Stimulated activated CD8-positive, alpha-beta memory T cell treated with anti-CD3 and anti-CD28 coated beads, Interleukin-7, amount 100 ng/mL, for 48 hours (primary cell): ENCODE measurements at places on chromosomes 1 and 21.

DNA sequence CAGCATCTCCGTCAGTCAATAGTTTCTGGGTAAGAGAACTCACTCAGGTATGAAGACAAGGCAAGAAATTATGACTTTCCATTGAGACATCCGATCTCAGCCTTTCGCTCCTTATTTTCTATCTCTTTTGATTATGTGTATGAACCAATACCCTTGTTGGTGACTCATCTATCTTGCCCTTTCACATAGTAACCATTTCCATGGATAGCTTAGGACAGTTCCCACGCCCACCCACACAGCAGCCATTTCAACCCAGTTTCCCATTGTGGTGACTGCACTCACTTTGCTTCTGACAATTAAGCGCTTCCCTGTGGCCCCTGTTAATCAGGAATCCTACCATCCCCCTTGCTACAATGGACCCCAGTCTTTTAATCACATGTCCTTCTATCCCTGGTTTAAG, 210.6 kb upstream of the ADGRL2 start:
- DNase-seq = no peak

- DNase-seq = no peak
Observed at GRCh38 chr1:152002960-152003359, 9.3 kb upstream of the S100A10 start.

DNA sequence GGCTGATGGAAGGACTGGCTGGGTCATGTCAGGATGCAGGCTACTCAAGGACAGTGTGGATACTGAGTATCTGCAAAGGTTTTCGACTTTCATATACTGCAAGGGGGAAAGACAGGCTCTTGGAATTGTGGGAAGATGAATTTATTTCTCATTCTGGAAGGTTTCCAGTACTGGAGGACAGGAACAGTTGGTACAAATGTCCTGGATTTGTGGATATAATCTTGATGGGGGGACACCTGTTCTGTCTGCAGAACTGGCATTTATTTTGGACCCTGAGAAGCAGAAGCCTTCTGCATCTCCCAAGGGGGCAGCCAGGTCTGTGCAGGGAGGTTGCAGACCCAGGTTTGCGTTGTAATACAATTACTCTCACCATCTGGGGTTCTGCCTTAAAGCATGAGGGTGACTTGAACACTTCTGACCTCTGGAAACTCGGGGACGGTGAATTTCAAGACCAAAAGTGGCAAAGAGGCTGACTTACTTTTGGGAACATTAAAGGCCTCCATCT, 65.8 kb downstream of the NOS1AP start:
- DNase-seq = no peak

DNA sequence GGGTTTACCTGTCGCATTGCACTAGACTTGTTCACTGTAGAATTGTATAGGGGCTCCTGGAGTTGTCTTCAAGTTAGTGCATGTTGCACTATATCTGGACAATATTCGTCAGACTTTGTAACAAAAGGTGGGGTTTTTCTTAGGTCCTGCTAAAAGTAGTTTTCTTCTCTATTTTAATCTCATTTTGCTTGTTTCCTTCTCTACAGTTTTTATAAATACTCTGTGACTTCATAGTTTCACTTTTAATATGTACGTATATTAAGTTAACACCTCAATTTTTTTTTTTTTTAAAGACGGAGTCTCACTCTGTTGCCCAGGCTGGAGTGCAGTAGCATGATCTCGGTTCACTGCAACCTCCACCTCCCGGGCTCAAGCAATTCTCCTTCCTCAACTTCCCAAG, 26.5 kb upstream of the MRPS6 start:
- no peak for DNase-seq

DNA sequence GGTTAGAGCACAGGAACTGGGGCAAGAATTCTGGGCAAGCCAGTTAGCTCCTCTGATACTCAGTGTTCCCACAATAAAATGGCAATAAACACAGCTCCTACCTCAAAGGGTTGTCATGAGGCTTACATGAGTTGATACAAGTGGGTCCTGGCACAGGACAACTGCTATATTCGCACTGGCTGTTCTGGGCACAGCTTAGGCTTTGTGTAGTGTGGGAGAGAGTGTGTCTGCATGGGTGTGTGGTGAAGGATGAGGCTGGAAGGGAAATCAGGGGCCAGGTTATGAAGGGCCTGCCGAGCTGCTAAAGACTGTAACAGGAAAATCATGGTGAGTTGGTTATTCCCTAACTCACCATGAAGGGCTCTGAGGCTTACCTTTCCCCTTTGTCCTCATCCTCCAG, 18.7 kb downstream of the ETV3 start:
- DNase-seq = no peak

DNA sequence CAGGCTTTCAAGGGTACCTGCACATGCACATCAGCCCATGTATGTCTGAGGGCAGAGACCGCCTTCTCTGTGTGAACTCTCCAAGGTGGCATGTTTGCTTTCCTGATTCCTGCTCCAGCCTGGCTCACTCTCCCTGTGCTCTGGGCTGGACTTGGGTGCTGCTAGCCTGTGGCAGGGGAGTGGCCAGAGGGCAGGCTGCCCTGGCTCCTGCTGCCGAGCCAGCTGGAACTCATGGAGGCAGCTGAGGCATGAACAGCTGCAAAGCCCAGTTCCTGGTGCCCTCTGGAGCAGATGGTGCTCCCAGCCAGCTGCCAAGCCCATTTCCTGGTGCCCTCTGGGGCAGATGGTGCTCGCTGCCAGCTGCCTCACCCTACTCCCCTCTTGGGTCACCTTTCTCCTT, 7.6 kb downstream of the UBL4B start:
- DNase-seq = no peak

- no peak for DNase-seq
Observed at GRCh38 chr1:31640964-31641363, 3.7 kb downstream of the PEF1 start.

- DNase-seq = no peak
Observed at GRCh38 chr1:157178490-157178889, 40.3 kb upstream of the ETV3 start.

DNA sequence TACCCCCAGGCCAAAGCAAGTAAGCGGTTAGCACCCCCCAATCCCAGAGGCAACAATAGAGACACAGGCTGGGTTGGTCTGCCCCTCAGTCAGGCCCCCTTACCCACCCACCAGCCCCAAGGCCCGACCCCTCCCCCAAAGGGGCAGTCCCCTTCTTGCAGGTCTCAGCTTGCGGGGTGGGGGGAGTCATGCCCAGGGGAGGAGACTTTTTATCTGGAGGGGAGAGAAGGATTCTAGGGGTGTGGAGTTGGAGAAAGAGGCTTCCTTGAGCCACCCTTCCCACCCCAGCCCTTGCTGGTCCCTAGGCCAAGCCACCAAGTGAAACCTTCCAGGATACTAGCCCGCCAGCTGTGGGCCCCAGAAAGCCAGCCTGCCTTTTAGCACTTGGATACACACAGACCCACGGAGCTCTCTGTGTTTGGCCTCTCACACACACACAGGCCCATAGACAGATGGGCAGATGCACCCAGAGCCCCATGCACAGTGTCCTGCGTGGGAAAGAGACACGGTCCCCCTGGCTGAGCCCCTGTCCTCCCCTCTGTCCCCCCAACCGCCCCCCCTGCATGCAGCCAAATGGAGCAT, 7.1 kb downstream of the TMEM54 start:
- DNase-seq = no peak

DNA sequence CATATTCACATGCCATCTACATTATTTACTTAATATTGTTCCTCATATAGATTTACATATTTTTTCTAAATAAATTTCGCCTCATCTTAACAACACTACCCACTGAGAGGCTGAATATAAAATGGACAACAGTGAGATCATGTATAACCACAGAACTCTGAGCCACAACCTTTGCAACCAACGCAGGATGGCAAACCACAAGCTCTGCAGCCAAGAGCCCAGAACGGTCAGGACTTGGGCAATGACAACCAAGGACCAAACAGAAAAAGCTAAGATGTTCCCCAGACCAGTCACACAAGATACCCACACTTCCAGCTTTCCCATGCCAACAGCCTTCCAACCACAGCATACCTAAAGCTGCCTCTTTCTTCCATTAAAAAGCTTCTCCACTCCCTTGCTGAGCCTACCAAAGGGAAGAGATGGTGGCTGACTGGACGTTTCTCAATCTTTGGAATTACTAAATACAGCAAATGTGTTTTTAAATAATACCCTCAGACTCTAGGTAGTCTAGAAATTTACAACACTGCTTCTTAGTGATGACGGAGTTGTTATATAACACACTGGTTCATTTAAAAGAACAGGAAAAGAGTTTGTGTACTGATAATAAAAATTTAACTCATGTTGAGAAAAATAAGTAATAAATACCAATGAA, 117.9 kb downstream of the AKT3 start:
- DNase-seq = no peak

DNA sequence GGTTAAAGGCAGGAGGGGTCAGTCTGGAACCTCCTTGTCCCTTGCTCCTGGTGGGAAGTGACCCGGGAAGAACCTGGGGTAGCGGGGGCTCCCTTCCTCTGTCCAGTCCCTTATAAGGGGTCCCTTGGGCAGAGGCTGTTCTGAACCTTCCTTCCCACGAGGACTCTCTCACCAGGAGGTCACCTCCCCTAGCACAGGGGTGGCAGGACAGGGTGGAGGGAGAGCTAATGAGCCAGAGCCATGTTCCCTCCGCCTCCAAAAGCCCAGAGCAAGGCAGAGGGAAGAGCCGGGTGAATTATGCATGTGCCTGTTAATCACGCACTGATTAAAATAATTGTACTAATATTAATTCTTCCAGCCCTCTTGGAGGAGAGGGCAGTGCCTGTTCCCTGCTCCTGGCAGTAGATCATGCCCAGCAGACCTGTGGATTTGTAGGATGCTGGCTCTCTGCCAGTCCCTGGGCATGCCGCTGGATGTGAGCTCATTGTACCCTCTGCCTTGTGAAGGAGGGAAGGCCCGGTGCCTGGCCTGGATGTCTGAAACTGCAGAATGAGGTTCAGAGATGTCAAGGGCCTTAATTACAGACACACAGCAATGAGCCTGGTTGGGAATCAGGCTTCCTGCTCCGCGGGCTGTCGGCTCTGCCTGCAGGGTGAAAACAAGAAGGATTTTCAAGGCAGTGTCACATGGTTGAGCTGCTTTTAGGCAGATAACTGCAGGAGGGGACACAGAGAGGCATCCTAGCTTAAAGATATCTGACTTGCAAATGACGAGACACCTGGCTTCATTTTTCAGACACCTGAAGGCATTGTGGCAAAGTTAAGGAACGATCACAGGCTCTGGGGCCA, 68.2 kb downstream of the IGSF21 start:
- no peak for DNase-seq

DNA sequence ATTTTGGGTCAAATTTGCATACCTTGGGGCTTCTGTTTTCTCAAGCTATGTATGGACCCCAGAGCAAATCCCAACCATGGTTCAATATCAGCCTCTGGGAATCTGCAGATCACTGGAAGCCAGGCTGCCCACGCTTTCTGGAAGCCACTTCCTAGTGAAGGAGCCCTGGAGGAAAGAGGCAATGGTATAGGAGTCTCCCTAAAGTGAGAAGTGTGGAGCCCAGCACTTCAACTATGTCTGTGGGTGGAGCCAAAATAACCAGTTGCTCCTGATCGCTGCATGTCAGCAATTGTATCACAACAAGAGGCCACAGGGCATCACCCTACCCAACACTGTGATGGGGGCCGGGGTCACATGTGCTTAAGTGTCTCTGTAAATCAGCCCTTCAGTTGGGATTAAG, 26.9 kb downstream of the ETS2 start:
- no peak for DNase-seq
